ENCODE measurements at places on chromosomes 7 and 10.

GRCh38 chr7:95796617-95797016 is 24.3 kb downstream of the DYNC1I1 start:
- DNase-seq = no peak

DNA sequence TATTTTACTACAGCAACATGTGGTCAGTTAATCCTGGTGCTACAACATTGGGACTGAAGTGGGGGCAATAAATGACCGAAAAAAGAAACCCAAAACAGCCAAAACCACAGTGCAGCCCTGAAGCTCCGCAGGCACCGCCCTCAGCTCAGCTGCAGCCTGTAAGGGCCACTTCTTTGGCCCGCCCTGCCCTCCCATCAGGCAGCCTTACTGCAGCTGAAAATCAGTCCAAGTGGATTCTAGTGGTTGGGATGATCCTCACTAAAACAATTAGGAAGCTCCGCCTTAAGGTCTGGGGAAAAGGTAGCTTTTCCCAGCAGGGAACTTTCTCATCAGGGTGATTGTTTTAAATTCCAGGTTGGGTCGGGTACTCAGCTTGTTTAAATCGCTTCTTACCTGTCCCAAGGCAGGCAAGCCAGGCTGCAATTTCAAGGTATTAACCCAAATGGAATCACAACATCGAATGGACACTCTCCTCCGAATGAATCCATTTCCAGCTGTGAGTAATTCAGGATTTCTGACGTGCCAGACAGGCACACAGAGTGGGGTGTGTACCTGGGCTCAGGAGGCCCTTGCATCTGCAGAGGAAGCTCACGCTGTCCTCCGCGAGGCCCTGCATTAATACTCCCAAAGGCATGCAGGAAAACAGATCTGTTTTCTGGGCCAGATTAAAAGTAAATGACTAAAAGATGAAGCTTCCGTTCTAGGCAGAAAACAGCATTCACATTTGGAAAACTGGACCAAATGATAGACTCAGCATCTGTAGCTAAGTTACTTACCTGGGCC is 104.3 kb downstream of the CREB5 start:
- no peak for DNase-seq

DNA sequence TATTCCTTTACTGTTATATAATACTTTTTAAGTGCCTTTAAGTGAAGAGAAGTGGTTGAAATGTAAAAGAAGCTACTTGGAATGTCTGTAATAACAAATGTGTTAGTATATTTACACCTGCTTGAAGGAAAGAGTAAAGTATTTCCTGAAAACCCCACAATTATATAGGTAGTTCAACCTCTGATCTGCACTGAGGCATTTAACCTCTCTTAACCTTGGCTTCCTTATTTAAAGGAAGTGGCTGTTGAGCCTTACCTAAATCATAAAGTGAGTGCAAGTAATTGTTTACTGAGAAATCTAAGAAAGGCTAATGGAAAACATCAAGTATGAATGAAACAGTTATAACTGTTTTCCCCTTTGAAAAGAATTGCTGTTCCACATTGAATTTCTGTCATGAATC is 294.5 kb downstream of the ADK start:
- no peak for DNase-seq

GRCh38 chr7:4226524-4226882 is 455.6 kb upstream of the FOXK1 start:
- peak; percentile 11 for DNase-seq

GRCh38 chr10:86579883-86580520 is 58.4 kb upstream of the WAPL start:
- no peak for DNase-seq

- DNase-seq = peak; percentile 83
These were observed at the start of gene SMURF1 for GRCh38 chr7:99143853-99144672. TSS of gene SMURF1 (minus strand) at chr7:99144108. CDS start at chr7:99143780, 328 bp downstream.

GRCh38 chr7:142789441-142789840 is 18.7 kb downstream of the PRSS2 start:
- DNase-seq = no peak

GRCh38 chr7:47525066-47525623 is 56.8 kb downstream of the TNS3 start:
- no peak for DNase-seq

DNA sequence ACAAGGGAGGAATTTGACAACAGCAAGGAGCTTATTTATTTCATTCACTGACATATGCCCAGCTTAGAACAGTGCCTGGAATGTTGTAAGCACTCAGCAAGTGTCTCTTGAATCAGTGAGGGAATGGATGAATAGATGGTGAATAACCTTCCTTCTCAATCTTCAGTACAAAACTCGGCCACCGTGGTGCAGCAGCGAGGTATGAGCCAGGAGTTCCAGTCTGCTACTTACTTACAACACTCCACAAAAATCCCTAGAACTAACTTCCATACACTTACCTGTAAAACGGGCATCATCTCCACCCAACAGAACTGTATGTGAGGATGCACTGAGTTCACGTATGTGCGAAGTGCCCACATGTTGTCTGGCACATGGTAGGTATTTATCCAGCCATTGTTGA is 237.4 kb downstream of the WDR11 start:
- no peak for DNase-seq

- DNase-seq = peak; percentile 31
These were observed 40.5 kb downstream of the AOAH start for GRCh38 chr7:36683695-36684357.

- DNase-seq = no peak
These were observed 158.4 kb downstream of the ZMYND11 start for GRCh38 chr10:293636-294035.

- DNase-seq = no peak
These were observed 6.5 kb upstream of the RBM20 start for GRCh38 chr10:110637558-110638053.

DNA sequence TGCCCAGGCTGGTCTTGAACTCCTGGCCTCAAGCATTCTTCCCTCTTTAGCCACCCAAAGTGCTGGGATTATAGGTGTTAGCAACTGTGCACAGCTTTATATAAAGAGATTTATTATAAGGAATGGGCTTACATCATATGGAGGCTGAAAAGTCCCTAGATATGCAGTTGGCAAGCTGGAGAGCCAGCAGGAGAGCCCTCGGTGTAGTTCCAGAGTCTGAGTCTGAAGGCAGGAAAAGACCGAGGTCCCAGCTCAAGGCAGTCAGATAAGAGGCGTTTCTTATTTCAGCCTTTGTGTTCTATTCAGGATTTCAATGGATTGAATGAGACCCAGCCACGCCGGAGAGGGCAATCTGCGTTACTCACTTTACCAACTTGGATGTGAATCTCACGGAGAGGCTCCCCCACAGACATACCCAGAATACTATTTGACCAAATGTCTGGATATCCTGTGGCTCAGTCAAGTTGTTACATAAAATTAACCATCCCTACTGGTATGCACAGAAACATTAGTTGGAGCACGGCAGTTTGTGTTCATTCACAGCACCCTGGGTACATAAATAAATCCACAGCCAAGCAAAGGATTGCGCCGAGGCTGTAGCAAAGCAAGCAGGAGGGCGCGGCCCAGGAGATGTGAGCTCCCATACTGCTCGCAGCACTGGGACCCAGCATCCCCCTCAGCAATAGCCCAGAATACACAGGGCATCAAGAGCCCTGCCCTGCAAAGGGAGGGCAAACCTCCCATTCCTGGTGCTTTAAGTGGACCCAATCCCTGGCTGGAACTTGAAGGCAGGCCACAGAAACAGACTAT is 158.4 kb upstream of the ZNF32 start:
- DNase-seq = no peak

DNA sequence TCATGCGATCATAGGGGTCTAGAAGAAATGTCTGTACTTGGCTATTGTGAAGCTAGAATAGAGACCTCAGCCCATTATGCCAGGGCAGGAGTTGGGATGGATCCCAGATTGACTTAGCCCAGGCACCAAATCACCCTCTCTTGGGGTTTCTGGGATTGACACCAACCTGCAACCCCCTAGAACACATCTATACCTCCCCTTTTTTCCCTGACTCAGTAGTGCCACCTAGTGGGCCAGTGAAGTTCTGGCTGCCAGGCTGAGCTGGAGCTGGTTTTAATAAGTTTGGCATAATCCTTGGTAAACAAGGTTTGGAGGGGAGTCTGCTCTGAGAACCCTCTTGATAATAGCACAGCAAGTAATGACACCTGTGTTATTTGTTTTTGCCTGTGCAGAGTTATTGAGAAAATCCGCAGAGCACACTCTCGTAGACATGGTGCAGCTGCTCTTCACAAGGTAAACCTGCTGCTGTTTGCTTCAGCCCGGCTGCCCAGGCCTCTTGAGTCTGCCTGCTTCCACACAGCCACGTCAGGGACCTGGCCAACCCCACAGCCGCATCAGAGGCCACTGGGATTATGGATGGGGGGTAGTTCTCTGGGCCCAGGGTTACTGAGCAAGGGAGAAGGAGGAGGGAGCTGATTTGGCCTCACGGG is 43.3 kb upstream of the NFKB2 start:
- peak; percentile 85 for DNase-seq

- no peak for DNase-seq
These were observed 228.1 kb downstream of the ACTR3B start for GRCh38 chr7:152987656-152988055.

DNA sequence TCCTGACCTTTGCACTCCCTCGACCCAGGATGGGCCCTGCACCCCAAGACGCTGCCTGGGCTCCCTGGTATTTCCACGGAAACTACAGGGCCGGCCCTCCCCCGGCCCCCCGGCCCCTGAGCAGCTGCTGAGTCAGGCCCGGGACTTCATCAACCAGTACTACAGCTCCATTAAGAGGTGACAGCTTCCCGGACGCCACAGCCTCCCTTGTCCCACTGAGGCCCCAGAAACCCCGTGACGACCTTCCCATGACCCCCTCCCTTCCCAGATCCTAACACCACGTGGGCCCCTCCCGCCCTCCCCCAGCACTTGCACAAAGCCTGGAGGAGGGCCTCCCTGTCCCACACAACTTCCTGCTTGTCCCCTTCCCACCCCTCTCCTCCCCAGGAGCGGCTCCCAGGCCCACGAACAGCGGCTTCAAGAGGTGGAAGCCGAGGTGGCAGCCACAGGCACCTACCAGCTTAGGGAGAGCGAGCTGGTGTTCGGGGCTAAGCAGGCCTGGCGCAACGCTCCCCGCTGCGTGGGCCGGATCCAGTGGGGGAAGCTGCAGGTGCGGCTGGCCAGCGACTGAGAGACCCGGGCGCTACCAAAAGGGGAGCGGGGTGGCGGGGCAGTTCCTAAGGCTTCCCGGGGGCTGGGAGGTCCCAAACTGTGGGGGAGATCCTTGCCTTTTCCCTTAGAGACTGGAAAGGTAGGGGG is 5.7 kb downstream of the NOS3 start:
- DNase-seq = peak; percentile 59

DNA sequence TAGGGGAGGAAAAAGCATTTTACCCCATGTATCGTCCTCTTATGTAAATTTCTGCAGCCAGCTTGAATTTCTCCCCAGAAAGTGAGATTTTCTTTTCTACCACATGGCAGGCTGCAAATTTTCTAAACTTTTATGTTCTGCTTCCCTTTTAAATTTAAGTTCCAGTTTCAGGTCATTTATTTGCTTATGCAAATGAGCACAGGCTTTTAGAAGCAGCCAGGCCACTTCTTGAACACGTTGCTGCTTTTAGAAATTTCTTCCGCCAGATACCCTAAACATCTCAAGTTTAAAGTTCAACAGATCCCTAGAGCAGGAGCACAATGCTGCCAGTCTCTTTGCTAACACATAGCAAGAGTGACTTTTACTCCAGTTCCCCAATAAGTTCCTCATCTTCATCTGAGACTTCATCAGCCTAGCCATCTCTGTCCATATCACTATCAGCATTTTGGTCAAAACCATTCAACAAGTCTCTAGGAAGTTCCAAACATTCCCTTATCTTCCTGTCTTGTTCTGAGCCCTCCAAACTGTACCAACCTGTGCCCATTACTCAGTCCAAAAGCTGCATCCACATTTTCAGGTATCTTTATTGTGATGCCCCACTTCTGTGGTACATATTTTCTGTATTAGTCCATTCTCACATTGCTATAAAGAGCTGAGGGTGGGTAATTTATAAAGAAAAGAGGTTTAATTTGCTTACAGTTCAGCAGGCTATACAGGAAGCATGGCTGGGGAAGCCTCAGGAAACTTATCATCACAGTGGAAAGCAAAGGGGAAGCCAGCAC is 16.3 kb downstream of the EZH2 start:
- DNase-seq = no peak

- DNase-seq = no peak
These were observed 2.8 kb upstream of the REPIN1 start for GRCh38 chr7:150365673-150366398.

GRCh38 chr7:744854-745430 is 17.9 kb upstream of the PRKAR1B start:
- no peak for DNase-seq

- DNase-seq = no peak
These were observed 736.0 kb upstream of the AUTS2 start for GRCh38 chr7:68862261-68862660.

All from activated CD4-positive, alpha-beta T cell treated with anti-CD3 and anti-CD28 coated beads for 36 hours (primary cell).